Activated CD4-positive, alpha-beta T cell treated with anti-CD3 and anti-CD28 coated beads for 48 hours (primary cell): ENCODE measurements at places on chromosomes 1 and 21.

- DNase-seq: peak; percentile 66
Observed at GRCh38 chr1:15951341-15952153, 24.4 kb downstream of the ZBTB17 start.

DNA sequence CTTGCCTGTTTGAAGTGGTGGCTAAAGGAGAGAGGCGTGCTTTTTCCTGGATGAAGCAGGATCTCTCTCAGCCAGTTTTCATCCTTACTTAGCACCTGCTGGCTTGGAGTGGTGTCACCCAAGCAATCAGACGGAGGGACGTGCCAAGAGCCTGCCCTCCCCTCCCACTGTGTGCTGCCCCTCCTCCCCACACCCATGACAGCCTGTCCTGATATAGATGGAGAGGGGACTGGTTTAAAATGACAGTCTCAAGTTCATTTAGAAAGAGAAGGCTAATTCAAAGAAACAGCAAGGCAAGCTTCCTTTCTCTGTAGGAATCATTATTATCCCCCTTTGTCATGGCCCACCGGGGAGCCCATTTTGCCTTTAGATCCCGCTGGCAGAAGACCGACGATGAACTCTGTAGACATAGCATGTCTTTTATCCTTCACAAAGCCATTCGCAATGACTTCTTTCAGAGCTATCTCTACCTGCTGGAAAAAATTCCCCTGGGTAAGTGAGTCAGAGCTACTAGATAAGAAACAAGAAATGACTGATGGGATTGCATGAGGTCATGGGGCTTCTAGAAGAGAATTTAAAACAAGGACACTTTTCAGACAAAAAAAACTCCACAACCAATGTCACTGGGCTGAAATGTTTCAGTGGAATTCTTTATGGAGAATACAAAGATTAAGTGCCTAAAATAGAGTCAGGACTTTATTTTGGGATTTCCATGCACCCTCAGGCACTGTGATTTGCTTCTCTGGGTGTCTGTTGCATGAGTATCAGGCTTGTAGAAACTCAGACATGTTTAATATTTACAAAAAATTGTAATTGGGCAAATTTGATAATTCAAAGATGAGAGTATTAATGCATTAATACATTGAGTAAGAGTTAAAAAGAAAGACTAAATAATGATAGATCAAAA lies at the start of gene NTMT2:
NTMT2 (plus strand) TSS at position 190 of the 907 bp plus-strand sequence; CDS start at position 339, 149 bp downstream.
- DNase-seq: no peak

DNA sequence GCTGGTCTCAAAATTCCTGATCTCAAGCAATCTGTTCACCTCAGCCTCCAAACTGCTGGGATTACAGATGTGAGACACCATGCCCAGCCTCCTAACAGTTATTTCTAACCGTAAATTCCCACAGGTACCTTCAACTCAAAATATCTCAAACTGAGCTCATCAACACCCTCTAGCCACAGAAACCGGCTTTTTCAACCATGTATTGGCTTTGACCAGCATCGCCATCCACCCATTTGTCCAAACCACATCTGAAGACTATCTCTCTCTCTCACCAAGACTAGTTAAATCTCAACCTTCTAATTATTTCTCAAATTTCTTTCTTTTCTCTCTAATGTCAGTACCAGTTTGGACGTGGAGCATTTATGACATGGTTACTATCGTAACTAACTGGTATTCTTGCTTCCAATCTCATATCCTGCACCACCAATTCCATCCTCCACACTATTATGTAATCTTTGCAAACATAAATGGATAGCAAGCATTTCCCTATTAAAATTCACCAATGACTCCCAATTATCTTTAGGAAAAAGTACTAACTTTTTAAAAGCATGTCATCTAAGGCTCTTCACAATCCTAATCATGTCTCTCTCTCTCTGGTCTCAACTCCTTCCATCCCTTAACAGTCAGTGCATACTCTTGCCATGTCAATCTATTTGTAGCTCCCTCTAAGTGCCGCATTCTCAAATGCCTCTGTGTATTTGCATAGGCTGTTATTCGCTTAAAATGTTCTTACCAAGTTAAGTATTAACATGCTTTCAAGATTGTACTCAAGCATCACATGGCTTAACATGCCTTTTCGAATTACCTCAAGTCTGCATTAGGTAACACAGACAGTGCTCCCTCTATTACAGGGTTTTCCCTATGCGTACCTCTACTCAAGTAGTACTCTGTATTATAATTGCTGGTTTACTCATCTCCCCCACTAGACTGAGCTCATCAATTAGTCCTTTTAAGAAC lies 18.1 kb downstream of the RSBN1 start:
- no peak for DNase-seq

DNA sequence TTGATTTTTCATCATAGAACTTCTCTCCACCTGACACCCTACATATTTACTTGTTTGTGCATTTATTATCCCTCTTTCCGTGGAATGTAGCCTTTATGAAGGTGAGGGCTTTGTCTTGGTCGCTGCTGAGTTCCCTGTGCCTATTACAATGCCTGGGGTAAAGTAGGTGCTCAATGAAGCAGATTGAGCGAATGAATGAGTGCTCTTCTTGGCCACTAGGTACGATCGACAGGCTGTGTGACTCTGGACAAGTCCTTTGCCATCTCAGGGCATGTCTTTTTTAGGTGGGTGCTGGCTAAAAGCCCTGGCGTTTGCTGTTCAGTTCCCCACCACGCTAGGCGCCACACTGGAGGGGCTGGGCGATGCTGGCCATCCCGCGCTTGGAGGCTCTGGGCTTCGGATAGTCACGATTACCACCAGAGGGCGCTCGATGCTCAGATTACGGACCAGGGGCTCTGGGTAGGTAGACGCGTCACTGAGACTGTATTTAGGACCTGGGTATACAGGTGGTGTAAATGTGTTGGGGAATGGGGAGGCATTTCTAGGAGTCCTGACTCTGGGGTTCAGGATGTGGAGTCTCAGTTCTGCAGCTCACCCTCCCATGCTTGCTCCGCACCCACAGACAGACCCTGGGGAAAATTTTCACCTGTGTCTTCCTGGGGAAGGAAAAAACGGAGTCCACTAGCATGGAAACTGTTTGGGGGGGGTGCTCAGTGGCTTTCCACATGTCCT lies 71.0 kb upstream of the CSF3R start:
- peak; percentile 84 for DNase-seq

DNA sequence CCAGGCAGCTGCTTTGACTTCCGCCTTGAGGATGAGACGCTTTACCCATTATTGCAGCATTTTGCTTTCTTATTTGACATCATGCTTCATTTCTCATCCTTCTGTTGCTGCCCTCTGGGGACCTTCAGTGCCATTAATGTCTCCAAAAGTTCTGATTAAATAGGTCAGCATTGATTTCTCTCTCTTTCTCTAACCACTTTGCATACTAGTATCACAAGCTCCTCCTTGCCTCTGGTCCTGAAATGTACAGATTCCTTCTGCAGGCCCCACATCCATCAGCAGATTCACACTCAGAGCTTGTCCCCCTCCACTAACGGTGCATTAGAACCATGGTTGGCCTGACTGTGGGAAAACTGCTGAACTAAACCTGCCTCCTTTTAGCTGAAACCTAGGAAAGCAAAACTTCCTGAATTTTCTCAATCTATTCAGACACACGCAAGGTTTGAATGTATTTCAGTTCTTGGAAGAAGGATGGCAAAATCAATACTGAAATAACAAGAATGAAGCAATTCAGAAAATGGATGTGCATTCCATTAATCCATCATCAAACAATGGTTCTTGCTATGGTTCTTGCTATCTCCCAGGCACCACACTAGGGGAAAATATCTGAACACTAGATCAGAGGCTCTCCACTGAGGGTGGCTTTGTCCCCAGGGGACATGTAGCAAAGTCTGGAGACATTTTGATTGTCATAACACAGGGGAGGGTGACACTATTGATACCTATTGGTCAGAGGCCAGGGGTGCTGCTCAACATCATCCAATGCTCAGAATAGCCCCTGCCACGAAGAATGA lies 154.5 kb downstream of the PCP4 start:
- no peak for DNase-seq

- DNase-seq: no peak
Observed at GRCh38 chr21:36981049-36981391, 14.6 kb upstream of the HLCS start.

- no peak for DNase-seq
Observed at GRCh38 chr1:224273641-224274040, 56.3 kb downstream of the NVL start.

DNA sequence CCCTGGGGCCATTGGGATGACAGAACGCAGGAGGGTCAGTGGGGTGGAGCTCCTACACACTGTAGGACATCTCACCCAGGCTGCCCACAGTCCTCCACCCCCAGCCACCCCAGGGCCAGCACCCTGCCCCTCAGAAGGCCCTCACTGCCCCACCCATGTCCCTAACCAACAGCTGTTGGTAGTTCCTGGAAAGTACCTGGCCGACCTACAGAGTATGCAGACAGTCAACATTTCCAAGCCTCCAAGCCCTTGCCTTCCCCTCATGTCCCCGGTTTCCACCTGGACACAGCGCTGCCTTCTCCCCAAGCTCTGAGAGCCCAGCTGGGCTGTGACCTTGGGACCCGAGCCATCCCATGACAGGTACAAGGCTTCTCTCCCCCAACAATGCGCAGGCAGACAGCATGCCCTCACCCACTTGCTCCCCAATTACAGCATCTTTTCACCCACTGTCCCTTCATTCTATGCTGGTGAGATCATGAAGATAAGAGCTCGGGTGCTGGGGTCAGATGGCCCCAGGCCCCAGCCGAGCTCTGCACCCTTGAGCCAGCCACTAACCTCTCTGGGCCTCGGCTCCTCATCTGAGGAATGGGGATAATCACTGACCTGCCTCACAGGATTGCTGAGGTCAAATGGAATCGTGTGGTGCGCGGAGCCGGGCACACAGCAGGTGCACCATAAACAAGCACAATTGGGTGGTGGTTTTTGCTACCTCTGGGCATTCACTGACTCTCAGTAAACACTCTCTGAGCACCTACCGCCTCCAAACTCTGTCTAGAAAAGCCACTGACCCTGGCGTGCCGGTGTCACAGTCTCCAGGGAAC lies 11.2 kb downstream of the LAPTM5 start:
- DNase-seq: no peak

- no peak for DNase-seq
Observed at GRCh38 chr1:47460456-47460855, 22.6 kb downstream of the FOXD2 start.

DNA sequence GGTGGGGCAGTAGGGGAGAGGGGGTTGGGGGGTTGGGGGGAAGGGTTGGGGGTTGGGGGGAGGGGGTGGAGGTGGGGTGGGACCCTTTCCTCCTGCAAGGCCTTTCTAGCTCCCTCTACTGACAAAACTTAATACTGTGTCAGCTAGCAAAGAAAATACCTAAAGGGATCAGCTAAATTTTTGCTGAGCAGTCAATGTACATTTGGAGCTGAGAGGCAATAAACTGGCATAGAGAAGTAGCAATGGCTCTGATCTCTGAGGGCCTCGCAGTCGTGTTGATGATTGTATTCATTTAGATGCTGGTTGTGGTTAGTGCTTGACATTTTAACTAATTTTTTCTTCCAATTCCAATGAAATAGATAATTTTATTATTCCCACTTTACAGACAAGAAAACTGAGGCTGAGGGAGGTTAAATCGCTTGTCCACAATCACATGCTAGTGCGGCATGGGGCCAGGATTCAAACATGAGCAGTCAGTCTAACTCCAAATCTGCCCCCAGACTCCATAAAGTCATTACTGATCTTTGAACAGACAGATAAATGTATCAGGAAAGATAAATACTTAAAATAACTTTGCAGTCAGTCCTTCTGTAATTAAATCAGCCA lies 357.1 kb downstream of the DISC1 start:
- DNase-seq: no peak

- DNase-seq: no peak
Observed at GRCh38 chr1:2130156-2130555, 64.4 kb downstream of the FAAP20 start.

DNA sequence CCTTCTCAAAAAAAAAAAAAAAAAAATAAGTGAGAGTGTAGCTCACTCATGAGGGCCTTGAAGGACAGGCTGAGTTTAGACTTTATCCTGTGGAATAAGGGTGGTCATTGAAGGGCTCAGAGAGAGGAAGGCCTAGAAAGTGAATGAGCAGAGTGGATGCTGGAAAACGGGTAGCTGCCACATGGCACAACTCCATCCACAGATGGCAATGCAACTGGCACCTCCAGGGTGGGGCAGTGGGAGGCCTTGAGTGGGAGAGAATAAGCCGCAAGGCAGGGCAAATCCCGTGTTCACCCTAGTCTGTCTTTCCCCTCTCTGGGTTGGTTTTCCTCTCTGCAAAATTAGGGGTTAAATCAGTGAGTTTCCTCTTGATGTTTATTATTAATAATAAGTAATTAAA lies 3.1 kb downstream of the TNNI1 start:
- no peak for DNase-seq

DNA sequence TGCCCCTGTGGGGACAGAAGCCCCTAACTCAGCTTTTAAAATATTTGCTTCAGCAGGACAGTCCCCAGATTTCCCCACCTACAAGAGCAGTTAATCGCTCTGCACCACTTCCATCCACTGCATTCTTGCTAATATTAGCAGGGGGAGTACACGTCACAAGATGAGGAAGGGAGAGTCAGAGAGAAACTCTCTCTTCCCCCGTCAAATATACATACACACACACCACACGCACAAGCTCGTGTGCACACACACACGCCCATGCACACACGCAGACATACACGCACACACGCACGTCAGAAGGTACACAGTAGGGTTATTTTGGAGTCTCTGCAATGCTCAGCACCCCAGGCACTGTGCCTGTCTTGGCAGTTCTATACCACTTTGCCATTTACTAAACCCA lies 2.1 kb downstream of the CLCA1 start:
- no peak for DNase-seq
